ENCODE measurements at places on chromosomes 6 and 20.
A peak's percentile ranks its signal among the peaks of the same experiment; 100 is the strongest.

- no peak overlapping the region for H3K27ac ChIP-seq
- H3K27me3 ChIP-seq: peaks cover 5% of the 10 kb centered on the region
- no peak for DNase-seq
Measured at GRCh38 chr6:11614534-11615213, 77.1 kb downstream of the TMEM170B start.

GRCh38 chr6:38391206-38391605 lies 248.5 kb downstream of the BTBD9 start:
- no peaks in the 10 kb centered on the region for H3K36me3 ChIP-seq
- H3K27ac ChIP-seq: no peak overlapping the region
- no peak for DNase-seq

DNA sequence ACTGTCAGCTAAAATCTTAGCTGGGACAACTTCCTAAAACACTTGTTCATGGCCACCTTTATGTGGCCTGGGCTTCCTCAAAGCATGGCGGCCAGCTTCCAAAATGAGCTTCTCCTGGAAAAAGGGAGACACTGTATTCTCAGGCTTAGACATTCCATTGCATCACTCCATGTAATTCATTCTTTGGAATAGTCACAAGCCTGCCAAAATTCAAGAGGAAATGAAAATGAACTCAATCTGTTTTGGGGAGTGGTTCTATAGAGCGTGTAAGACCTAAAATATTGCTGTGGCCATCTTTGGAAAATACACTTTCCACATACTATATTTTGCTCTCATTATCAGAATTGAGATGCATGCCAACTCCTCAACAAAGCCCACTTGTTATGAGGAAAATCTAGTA lies 687.0 kb downstream of the KIF16B start:
- DNase-seq: no peak
- H3K4me3 ChIP-seq: no peak overlapping the region
- H3K4me1 ChIP-seq: no peaks in the 10 kb centered on the region
- no peaks in the 10 kb centered on the region for H3K27me3 ChIP-seq
- no peaks in the 10 kb centered on the region for H3K36me3 ChIP-seq
- no peak overlapping the region for H3K27ac ChIP-seq

- H3K27me3 ChIP-seq: no peaks in the 10 kb centered on the region
- peak overlapping the region; percentile 22 for H3K4me3 ChIP-seq
- peak overlapping the region; percentile 93 for H3K27ac ChIP-seq
- no peak for DNase-seq
- no peaks in the 10 kb centered on the region for H3K36me3 ChIP-seq
Measured at GRCh38 chr6:26030716-26031115, 56.5 kb upstream of the HFE start.

- H3K4me3 ChIP-seq: no peak overlapping the region
Measured at GRCh38 chr6:166800137-166800536, 156.2 kb downstream of the RNASET2 start.

DNA sequence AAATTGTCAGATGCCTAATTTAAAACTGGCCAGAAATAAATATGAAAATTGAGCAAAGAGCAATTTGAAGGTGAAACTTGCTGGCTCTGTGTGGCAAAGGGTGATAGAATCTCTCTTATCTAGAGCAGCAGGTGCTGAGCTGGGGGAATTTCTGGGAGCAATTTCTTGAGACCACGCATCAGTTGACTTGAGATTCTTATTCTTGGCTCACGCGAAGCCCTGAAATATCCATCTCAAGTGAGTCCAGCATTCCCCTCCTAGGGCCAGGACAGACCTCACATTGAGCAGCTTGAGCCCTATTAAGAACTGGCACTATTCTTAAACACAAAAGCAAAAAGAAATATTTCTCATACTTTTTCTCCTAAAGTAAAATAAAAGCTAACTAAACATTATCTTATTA lies 66.3 kb downstream of the MAP7 start:
- no peak for DNase-seq
- no peak overlapping the region for H3K27ac ChIP-seq
- H3K27me3 ChIP-seq: no peaks in the 10 kb centered on the region
- no peaks in the 10 kb centered on the region for H3K36me3 ChIP-seq

GRCh38 chr20:48690888-48691287 lies 136.9 kb downstream of the PREX1 start:
- H3K4me3 ChIP-seq: no peak overlapping the region
- H3K36me3 ChIP-seq: no peaks in the 10 kb centered on the region
- no peak overlapping the region for H3K27ac ChIP-seq
- peaks cover 13% of the 10 kb centered on the region for H3K4me1 ChIP-seq

DNA sequence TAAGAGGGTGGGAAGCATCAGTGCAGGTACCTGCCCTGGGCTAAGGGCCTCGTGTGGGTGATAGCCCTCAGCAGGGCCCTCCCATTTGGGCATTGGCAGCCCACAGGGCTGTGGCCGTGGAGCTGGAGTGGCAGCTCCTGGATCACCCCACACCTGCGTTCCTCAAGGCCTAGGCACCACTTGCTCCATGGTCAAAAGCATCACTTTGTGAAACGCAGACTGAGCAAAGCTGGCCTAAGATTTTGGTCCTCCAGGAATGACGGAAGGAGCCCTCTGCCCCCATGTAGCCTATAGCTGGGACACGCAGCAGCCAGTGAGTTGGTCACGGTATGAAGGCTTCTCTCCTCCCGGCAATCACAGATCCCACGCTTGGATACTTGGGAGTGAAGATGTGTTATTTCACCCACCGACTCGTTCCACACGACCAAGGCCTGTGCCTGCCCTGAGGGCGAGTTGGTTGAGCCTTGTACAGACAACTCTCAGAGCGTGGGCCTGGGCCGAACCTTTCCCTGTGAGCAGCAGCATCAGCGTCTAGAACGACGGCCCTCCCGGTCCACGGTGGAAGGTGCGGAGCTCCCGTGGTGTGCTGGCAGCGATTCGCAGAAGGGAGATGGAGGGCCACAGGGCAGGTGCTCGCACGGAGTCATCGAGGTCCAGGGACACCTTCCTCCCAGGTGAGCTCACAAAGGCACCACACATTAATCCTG lies 39.7 kb downstream of the THBS2 start:
- no peak overlapping the region for H3K4me3 ChIP-seq
- no peaks in the 10 kb centered on the region for H3K4me1 ChIP-seq
- no peaks in the 10 kb centered on the region for H3K27me3 ChIP-seq
- no peaks in the 10 kb centered on the region for H3K36me3 ChIP-seq
- no peak for DNase-seq
- no peak overlapping the region for H3K27ac ChIP-seq

All from HepG2 (cell line).